ENCODE measurements at places on chromosomes 11 and 22.
A peak's percentile ranks its signal among the peaks of the same experiment; 100 is the strongest.

GRCh38 chr11:47912843-47913437 is 64.8 kb upstream of the NUP160 start:
- no peaks in the 10 kb centered on the region for H3K27me3 ChIP-seq
- H3K27ac ChIP-seq: no peak overlapping the region
- DNase-seq: no peak
- H3K4me3 ChIP-seq: no peak overlapping the region
- peaks cover 4% of the 10 kb centered on the region for H3K4me1 ChIP-seq
- H3K36me3 ChIP-seq: no peaks in the 10 kb centered on the region

GRCh38 chr11:85769771-85770170 is 41.2 kb downstream of the SYTL2 start:
- no peak for DNase-seq
- no peak overlapping the region for H3K27ac ChIP-seq
- H3K4me1 ChIP-seq: no peaks in the 10 kb centered on the region
- H3K36me3 ChIP-seq: no peaks in the 10 kb centered on the region

- H3K27ac ChIP-seq: peak overlapping the region; percentile 55
- no peak for DNase-seq
- H3K36me3 ChIP-seq: no peaks in the 10 kb centered on the region
- peaks cover 37% of the 10 kb centered on the region for H3K4me1 ChIP-seq
- H3K4me3 ChIP-seq: no peak overlapping the region
These were observed 24.3 kb downstream of the SUSD2 start for GRCh38 chr22:24205438-24206195.

GRCh38 chr11:118625976-118626375 is 18.6 kb downstream of the PHLDB1 start:
- DNase-seq: no peak
- peaks cover 27% of the 10 kb centered on the region for H3K4me1 ChIP-seq
- no peak overlapping the region for H3K4me3 ChIP-seq
- H3K27ac ChIP-seq: no peak overlapping the region
- no peaks in the 10 kb centered on the region for H3K27me3 ChIP-seq

- H3K36me3 ChIP-seq: no peaks in the 10 kb centered on the region
- no peak for DNase-seq
- no peaks in the 10 kb centered on the region for H3K4me1 ChIP-seq
- no peaks in the 10 kb centered on the region for H3K27me3 ChIP-seq
These were observed 522.3 kb downstream of the BRD1 start for GRCh38 chr22:49305214-49305965.

DNA sequence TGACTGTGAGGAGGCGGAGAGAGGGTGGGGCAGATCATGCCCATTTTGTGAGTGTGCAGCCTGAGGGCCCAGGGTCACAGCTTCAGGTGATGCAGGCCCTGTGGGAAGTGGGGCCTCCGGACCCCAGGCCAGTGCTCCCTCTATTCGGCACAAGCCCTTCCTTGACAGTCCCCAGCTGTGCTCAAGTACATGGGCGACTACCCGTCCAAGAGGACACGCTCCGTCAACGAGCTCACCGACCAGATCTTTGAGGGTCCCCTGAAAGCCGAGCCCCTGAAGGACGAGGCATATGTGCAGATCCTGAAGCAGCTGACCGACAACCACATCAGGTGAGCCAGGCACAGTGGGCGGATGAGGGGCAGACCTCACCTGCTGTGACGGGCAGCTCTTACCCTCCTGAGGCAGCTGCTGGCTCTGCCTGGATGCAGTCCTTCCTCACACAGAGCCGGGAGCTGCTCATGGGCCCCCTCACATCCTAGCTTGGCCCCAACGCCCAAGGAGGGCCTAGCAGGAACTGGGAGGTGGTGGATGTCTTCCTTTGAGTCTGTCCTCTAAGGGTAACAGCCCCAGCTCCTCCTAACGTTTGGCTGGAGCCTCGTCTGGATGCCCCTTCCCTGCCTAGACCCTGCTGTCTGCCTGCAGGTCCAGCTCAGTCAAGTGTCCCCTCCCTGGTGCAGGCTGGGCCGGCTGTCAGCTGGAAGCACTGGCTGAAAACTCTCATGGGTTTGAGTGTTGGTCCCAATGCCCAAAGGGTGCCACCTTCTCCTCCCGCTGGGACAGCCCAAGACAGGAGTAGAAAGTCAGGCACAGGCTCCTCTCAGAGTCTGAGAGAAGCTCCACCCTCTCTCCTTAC is 76.1 kb downstream of the MYO7A start:
- H3K36me3 ChIP-seq: no peaks in the 10 kb centered on the region
- H3K27ac ChIP-seq: no peak overlapping the region
- no peak overlapping the region for H3K4me3 ChIP-seq
- DNase-seq: peak; percentile 49

DNA sequence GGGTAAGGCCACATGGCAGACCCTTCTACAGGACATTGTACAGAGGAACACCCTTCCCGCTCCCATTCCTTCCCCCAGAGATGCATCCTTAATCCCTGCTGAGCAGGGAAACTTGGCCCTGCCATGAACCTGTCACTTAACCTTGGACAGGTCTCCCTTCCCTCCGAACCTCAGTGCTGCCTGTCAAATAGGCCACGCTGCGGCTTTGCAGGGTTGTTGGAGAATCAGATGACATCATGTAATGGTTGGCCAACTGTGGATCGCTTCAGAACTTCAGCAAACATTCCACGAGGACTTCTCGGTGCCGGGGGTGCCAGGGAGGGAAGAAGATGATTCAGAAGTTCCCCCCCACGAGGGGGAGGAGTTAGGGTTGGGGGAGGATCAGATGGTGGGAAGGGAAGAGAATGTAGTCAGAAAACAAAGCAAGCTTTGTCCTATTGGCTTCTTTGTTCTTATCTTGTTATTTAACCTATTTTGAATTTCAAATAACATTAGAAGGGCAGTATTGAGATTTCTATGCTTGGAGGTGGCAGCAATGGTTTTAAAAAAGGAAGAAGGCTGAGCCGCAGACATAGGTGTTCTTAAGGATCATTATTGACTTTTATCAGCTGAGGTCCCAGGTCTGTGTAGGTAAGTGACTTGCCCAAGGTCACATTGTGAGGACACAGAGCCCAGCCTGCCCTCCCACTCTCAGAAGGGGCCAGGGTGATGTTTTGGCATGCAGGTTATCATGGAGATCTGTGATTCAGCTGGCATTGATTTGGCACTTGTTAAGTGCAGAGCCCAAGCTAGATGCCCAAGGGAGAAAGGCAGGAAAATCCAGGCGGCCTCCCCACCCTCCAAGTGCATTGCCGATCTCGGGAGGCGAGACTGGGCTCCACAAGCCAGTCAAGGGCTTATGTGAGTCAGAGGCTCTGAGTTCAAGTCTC is 3.1 kb downstream of the CDC42EP1 start:
- peak; percentile 99 for DNase-seq
- H3K4me3 ChIP-seq: peak overlapping the region; percentile 47
- H3K27ac ChIP-seq: peak overlapping the region; percentile 76
- peaks cover 33% of the 10 kb centered on the region for H3K36me3 ChIP-seq
- H3K27me3 ChIP-seq: no peaks in the 10 kb centered on the region

DNA sequence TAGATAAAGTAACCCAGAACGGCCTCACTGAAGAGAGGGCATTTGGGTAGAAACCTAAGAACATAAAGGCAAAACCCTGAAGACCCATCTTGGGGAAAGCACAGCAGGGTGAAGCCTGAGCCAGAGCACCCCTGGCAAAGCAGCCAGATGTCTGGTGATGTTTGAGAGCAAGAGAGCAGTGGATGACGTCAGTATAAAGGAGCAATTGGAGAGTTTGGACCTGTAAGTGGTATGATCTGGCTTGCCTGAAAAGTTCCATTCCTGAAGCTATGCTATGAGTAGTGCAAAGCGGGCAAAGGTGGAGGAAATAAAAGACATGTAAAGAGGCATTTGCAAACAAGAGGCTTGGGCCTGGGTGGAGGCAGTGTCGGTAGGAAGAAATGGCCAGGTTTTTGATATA is 167.8 kb downstream of the MSANTD4 start:
- no peak overlapping the region for H3K27ac ChIP-seq
- no peaks in the 10 kb centered on the region for H3K4me1 ChIP-seq
- no peaks in the 10 kb centered on the region for H3K27me3 ChIP-seq

GRCh38 chr11:36057379-36058042 is 113.6 kb downstream of the LDLRAD3 start:
- H3K4me3 ChIP-seq: no peak overlapping the region
- H3K4me1 ChIP-seq: no peaks in the 10 kb centered on the region
- DNase-seq: no peak
- H3K36me3 ChIP-seq: no peaks in the 10 kb centered on the region
- H3K27me3 ChIP-seq: no peaks in the 10 kb centered on the region

GRCh38 chr11:86896441-86896841 is 58.8 kb downstream of the FZD4 start:
- H3K4me3 ChIP-seq: no peak overlapping the region
- DNase-seq: no peak
- H3K27me3 ChIP-seq: no peaks in the 10 kb centered on the region
- H3K4me1 ChIP-seq: peaks cover 6% of the 10 kb centered on the region
- no peak overlapping the region for H3K27ac ChIP-seq
- H3K36me3 ChIP-seq: no peaks in the 10 kb centered on the region

DNA sequence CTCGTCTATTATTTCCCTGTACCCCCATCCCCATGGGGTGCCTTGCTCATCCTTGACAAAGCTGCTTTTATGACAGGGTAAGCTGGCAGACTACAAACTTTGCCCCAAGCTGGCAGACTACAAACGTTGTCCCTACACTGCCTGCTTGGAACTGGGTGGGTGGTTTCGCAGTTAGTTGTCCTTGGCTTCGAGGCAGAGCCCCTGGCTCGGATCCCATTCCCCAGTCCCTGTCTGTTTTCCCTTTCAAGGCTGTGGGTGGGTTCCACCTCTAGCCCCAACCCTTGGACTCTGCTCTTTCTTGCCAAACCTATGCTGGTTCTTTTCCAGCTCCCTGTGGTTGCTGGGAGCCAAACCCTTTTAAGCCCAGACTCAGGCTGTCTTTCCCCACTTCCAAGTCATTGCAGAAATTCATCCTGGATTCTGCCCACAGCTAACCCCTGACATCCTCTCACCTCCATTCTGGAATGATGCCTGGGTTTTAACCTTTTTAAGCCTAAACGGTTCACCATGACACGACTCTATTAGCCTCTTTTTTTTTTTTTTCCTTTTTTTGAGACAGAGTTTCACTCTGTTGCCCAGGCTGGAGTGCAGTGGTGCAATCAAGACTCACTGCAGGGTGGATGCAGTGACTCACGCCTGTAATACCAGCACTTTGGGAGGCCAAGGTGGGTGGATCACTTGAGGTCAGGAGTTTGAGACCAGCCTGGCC is 9.2 kb upstream of the RBM14 start:
- peak; percentile 89 for DNase-seq
- no peaks in the 10 kb centered on the region for H3K27me3 ChIP-seq
- peaks cover 21% of the 10 kb centered on the region for H3K4me1 ChIP-seq
- H3K4me3 ChIP-seq: no peak overlapping the region

DNA sequence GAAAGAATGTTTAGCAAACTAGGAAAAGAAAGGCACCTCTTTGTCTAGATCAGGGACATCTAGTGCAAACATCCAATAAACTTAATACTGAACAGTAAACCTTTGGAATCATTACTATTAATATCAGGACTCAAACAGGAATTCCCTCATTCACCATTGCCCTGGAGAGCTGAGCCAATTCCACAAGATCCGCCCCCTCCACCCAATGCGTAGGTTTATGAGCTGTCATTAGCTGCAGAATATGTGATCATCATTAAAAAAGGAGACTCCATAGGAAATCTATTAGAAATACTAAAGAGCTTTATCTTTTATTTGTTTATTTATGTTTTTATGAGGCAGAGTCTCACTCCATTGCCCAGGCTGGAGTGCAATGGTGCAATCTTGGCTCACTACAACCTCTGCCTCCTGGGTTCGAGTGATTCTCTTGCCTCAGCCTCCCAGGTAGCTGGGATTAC is 5.5 kb downstream of the IL17REL start:
- no peak overlapping the region for H3K27ac ChIP-seq
- H3K4me3 ChIP-seq: no peak overlapping the region
- no peak for DNase-seq
- no peaks in the 10 kb centered on the region for H3K4me1 ChIP-seq

GRCh38 chr11:28625532-28625931 is 517.3 kb downstream of the METTL15 start:
- H3K36me3 ChIP-seq: no peaks in the 10 kb centered on the region
- peaks cover 14% of the 10 kb centered on the region for H3K4me1 ChIP-seq
- no peak for DNase-seq
- no peaks in the 10 kb centered on the region for H3K27me3 ChIP-seq
- H3K4me3 ChIP-seq: no peak overlapping the region

GRCh38 chr22:37025500-37026070 is 6.0 kb downstream of the MPST start:
- H3K27ac ChIP-seq: no peak overlapping the region
- no peak overlapping the region for H3K4me3 ChIP-seq
- peaks cover 24% of the 10 kb centered on the region for H3K36me3 ChIP-seq
- H3K4me1 ChIP-seq: no peaks in the 10 kb centered on the region
- peak; percentile 87 for DNase-seq

DNA sequence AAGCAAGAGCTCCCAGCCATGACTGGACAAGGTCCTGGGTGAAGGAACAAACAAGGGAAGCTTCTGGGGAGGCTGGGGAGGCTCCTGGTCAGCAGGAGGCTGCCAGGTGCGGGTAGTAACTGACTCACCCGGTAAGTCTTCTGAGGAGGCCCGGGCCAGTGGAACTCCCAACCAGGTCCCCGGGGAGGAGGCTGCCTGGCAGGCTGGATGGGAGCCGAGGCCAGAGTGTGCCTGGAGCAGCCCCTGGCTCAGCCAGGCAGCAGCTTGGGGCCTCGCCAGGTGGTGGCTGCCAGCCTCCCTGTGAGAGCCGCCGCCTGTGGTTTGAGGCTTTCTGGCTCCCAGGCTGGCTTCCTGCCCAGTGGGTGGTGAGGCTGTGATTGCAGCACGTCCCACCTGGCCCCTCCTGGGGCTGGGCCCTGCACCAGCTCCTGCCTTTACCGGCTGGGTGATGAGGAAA is 46.2 kb downstream of the IGF2 start:
- H3K36me3 ChIP-seq: no peaks in the 10 kb centered on the region
- DNase-seq: peak; percentile 96

DNA sequence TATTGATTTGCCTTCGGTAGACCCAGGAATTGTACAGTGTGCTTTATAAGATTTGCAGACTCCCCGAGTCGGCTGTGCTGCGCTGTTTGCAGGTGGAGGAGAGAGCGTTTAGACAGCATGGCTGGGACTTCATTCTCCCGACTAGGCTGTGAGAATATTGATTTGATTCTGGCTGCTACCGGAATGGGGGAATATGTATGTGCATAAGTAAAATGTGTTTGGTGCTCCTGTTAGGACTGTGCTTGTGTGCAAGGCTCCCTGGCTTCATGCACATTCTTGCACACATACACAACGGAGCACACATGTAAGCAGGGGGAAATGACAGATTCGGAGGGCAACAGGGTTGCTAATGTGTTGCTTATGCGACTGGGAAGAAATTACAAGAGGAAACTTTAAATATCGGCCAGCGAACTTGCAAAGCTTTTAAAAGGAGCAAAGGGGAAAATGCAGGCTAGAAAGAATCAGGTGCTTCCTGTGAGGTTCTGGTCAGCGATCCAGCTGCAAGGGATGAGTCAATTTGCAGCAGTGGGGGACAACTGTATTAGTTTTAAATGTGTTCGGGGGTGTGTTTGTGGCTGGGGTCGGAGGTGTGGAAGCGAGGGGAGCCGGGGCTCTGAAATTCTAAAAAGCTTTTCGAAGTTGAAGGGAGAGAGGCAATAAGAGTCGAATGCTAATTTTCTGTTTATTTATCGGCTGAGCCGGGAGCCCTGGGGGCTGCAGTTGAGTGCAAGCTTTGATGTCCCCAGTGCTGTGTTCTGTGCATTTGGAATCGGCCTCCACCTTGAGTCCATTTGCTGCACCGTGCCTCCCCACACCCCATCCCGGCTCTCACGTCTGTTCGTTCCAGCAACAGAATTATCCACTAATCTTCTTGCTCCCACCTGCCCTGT is 731 bp downstream of the NTM start:
- H3K27ac ChIP-seq: no peak overlapping the region
- no peak for DNase-seq
- no peaks in the 10 kb centered on the region for H3K36me3 ChIP-seq
- peaks cover 10% of the 10 kb centered on the region for H3K27me3 ChIP-seq
